ENCODE measurements at places on chromosomes 12 and 14. TPM values are rescaled to one million over a fixed set of nuclear protein-coding genes. Genes with fewer than 3 reads are reported as not detected.

The RBP5 gene
- polyA plus RNA-seq, result 4.0 TPM

The PDZRN4 gene
- polyA plus RNA-seq, result 3.3 TPM

The PLEKHG7 gene
- 0.35 TPM for polyA plus RNA-seq

- DNase-seq, result peak; percentile 11
Observed at GRCh38 chr12:121326996-121327674, 25.1 kb downstream of the ANAPC5 start.

DNA sequence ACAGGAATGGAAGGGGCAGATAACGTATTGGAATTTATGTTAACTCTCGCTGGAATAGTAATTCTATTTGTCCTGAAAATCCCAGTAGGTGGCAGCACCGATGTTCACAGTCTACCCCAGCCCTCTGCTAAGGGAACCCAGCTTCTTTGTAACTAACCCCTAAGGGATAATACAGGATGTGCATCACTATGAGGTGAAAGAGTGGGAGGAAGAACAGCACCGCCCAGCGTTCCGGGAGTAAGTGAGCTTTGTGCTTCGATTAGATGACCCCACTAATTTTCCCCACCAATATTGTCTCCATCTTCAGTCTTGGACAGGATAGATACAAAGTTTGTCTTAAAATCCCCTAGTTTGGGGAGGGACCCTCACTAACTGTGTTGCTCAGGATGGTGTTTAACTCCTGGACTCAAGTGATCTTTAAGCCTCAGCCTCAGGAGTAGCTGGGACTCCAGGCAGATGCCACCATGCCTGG lies 2.7 kb downstream of the SLC2A3 start:
- DNase-seq, result peak; percentile 83

DNA sequence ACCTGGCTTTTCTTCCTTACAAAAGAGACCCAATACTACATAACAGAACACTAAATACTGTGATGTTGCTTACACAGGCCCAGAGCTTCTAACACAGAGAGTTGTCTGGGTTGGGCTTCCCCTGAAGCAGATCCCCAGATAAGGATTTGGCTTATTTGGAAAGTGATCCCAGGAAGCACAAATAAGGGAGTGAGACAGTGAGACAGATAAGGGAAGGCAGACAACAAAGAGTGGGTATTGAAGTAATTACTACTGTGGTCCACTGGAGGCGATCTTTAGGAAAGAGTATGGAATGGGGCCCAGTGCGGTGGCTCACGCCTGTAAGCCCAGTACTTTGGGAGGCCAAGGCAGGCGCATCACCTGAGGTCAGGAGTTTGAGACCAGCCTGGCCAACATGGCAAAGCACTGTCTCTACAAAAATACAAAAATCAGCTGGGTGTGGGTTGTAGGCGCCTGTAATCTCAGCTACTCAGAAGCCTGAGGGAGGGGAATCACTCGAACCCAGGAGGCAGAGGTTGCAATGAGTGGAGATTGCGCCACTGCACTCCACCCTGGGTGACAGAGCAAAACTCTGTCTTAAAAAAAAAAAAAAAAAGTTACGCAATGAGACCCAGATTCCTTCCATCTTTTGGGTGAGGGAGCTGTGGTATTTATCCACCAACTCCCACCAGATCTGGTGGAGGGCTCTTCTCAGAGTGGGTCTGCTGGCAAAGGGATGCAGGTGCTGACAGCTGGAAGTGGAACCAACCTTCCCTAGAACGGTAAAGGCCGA lies 10.2 kb upstream of the C12orf43 start:
- DNase-seq, result no peak

GRCh38 chr12:48693572-48693971 lies 11.5 kb upstream of the KANSL2 start:
- DNase-seq, result no peak

- DNase-seq, result no peak
Observed at GRCh38 chr12:22366181-22366580, 31.7 kb upstream of the ST8SIA1 start.

- no peak for DNase-seq
Observed at GRCh38 chr14:101857226-101857625, 95.7 kb downstream of the PPP2R5C start.

DNA sequence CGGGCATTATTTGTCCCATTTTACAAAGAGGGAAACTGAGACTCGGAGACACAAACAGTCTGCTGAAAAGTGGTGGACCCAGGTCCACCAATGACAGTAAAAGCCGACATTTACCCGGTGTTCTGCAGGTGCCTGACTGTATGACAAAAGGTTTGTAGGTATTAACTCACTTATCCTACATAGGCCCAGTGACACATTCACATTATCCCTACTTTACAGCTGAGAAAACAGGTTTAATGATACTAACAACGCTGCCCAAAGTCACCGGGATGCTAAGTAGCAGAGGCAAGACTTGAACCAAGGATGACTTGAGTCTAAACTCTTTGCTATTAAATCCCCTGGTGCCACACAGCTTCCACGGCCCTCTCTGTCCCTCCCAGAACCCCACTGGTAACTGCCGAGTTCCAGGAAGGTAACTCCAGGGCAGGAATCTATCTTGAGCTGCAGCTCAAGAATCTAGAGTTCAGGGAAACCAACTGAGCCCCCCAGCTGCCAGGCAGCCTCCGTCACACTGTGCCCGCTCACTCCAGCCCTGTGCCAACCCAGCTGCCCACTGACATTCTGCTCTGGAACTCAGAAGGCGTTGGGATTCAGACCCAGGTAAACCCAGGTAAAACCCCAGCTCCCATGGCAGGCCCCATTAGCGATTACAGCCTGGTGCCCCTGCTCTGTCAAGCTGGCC lies 33.7 kb downstream of the SYNE3 start:
- no peak for DNase-seq

DNA sequence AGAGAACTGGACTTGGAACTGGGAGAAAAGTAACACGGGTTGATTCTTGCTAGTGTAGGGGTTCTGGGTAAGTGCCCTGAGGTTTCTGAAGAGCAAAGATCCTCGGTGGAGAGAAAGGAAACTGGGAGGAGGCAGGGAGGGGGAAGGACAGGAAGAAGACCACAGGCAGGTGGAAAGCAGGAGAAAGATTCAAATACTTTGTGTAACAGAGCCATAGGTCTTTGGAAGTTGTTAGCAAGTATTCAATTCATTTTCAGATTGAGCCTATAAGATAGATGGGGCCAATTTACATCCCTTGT lies 1.3 kb downstream of the PNP start:
- no peak for DNase-seq

Measured in muscle of arm (tissue), 14 donors.